ENCODE measurements at places on chromosomes 5 and 9.
A peak's percentile ranks its signal among the peaks of the same experiment; 100 is the strongest.

DNA sequence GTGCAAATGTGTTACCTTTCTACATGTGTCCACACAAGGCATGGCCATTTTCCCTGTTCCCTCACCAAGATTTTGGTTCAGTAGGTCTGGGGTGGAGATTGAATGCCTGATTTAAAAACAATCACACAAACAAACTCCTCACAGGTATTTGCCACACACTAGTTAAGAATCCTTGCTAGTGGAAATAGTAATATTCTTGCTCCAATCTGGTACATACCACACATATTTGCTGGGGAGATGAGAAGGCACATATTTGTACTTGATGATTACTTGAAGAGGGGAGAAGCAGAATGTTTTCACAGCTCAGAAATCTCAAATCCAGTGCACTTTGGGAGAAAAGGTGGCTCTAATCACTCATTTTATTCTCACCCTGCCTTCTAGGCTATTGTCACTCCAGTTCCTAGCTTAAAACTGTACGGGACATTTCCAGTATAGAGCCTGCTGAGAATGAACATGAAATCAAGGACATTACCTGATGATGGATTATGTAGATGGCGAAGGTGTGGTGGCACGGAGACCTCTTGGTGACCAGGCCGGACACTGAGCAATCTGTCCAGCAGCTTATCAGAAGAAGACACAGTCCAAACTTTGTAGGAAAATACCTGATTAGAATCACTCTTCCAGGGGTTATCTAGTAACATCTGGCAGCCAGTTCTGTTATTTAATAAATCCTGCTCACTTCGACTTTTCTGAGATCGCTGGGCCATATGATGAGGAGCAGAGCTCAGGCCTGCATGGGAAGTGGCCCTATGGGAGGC, 116.1 kb upstream of the IL6ST start:
- DNase-seq: peak; percentile 70

DNA sequence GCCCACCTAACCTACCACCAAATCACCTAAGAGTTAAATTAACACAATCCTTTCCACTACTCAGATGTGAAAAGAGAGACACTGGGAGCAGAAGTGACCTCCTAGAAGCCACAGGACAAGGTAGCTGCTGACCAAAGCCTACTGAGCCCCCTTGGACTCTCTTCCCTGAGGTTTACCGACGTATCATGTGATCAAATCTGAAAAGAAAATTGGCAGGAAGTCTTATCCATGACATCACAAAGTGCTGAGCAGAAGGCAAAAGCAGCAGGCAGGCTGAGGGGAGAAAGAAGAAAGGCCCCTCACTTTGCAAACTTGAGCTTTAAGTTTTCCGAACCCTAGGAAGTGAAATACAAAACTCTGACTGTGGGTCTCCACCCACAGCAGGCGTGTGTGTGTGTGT, 11.1 kb downstream of the PRELID2 start:
- DNase-seq: peak; percentile 36

GRCh38 chr5:133497608-133498348, 114.6 kb downstream of the FSTL4 start:
- no peak for DNase-seq

GRCh38 chr5:75756211-75756610, 39.0 kb upstream of the POC5 start:
- no peak for DNase-seq

DNA sequence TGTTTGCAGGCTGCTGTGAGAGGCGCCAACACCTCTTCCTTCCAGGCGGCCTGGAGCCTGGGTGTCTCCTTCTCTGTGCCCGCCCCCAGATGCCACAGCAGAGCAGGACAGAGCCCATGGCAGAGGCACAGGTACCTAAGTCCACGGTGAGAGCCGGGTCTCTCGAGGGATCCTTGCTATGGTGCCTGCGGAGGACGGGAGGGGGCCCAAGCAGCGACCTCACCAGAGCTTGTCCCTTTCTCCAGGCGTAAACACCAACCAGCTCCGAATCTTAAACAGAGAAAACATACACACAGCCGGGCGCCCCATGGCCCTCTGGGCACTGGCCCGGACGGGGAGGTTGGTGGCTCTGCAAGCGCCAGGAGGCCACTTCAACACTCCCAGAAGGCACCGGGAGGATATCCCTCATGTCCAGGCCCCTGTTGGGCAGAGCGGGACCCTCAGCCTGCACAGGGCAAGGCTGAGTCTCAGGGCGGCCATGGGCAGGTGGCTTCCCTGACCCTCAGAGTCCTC, 11.8 kb downstream of the CCDC187 start:
- no peak for DNase-seq

DNA sequence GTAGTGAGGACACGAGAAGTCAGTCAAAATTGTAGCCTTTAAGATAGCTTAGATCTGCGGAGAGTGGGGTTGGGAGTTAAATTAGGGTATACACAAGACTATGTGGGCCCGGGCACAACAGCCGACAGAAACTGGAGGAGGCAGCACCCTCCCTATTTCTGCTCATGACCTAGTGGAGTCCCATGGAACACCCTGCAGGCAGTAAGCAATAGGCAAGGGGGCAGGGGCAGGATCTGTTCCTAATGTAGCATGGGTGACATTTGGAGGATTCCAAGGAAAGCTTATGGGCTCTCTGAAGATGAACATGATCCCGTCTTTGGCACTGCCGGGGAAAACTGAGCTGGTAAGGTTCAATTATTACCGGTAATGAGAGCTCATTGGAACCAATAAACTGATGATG, 67.0 kb downstream of the FEM1C start:
- DNase-seq: no peak

GRCh38 chr5:39164016-39164415, 55.3 kb downstream of the FYB1 start:
- DNase-seq: no peak

- DNase-seq: peak; percentile 92
Measured at GRCh38 chr5:43773478-43773844, 170.5 kb downstream of the NNT start.

- DNase-seq: no peak
Measured at GRCh38 chr9:129437626-129438323, 183.1 kb downstream of the C9orf50 start.

All from fibroblast of upper back skin (primary cell).